ENCODE measurements at places on chromosomes 7 and 10.

- DNase-seq, result no peak
Measured at GRCh38 chr7:129368389-129368986, 65.7 kb upstream of the STRIP2 start.

GRCh38 chr10:45640049-45640448, 32.5 kb downstream of the ZFAND4 start:
- DNase-seq, result no peak

GRCh38 chr7:38545977-38546376, 85.2 kb downstream of the AMPH start:
- DNase-seq, result no peak

- DNase-seq, result peak; percentile 88
Measured at GRCh38 chr7:99325592-99326407, at the start of gene ARPC1A. Gene ARPC1A (plus strand): TSS chr7:99325898. CDS start chr7:99333354, 7,456 bp downstream.

GRCh38 chr7:605661-606450, 86.2 kb upstream of the PDGFA start:
- DNase-seq, result no peak

DNA sequence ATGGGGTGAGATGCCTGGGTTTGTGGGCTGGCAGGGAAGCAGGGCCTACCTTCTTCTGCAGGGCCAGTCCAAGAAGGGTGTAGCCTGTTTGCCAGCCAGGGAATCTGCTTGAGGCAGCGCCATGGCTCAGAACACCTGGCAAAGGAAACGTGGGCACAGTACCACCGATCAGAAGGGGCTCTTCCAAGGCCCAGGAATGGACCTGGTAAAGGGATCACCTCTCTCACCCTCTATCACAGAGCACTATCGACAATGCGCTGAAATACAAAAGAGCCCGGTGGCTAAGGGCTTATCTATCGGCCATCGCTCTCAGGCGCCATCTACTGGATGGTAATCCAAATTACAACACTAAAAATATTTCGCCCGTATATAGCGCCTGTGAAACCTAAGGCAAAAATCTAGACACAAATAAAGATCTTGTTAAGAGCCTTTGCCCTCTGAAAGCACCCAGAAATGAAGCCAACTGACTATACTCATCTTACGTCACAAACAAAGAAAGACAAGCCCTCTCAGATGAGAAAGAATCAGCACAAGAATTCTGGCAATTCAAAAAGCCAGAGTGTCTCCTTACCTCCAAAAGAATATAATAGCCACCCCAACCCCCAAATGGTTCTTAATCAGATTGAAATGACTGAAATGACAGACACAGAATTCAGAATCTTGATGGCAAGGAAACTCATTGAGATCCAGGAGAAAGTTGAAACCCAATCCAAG, 217.8 kb upstream of the HPS1 start:
- DNase-seq, result peak; percentile 6

GRCh38 chr10:6348096-6348874, 145.6 kb downstream of the PFKFB3 start:
- DNase-seq, result peak; percentile 74

- no peak for DNase-seq
Measured at GRCh38 chr7:44112997-44113763, 9.0 kb downstream of the AEBP1 start.

DNA sequence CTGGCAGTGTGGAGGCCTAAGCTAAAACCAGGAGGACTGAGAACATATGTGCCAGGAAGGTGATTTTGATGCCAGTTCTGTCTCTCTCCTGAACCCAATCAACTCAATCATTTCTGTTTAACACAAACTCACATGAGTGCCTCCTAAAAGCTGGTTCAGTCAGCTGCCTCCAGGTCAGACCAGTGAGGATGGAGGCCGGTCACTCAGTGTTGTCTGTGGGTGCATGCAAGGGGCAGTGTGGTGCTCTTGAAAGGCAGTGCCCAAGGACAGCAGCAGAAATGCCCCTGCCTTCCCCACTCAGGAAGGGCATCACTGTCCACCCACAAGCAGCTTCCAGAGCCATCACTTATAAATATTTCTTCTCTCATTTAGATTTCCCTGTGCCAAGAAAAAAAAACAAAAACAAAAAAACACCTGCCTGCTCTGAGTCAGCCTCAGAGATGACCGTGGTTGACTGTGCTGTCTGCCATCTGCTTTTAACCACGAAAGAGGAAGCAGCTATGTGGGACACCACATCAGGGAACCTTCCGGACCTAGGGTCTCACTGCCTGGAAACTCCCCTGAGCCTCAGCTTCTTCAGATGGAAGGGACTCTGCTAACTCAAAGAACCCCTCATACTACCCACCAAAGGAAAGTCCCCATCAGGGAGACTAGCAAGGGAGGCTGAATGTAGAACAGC, 39.1 kb downstream of the VOPP1 start:
- peak; percentile 64 for DNase-seq

- DNase-seq, result no peak
Measured at GRCh38 chr7:22793593-22794462, 28.8 kb downstream of the TOMM7 start.
